ENCODE measurements at places on chromosomes 12 and 14.

DNA sequence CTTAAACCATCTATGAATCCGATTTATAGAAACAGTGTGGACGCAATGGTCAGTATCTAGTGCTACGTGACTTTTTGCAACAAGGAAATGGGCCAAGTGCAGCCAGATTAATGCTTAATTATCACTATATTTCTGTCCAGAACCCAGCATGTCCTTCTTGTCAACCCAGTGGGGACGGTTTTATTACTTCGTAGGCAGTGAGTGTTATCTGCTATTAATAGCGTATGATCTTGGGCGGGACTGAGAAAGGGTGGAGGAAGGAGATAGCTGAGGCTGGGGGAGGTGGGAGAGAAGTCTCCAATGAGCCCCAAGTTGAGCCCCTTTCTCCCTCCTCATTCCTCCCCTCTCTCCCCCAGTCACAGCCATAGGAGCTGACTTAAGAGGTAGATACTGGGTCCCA, 59.7 kb upstream of the FAM222A start:
- no peak for DNase-seq

- DNase-seq = no peak
Observed at GRCh38 chr14:62209287-62209899, 447.2 kb downstream of the SNAPC1 start.

DNA sequence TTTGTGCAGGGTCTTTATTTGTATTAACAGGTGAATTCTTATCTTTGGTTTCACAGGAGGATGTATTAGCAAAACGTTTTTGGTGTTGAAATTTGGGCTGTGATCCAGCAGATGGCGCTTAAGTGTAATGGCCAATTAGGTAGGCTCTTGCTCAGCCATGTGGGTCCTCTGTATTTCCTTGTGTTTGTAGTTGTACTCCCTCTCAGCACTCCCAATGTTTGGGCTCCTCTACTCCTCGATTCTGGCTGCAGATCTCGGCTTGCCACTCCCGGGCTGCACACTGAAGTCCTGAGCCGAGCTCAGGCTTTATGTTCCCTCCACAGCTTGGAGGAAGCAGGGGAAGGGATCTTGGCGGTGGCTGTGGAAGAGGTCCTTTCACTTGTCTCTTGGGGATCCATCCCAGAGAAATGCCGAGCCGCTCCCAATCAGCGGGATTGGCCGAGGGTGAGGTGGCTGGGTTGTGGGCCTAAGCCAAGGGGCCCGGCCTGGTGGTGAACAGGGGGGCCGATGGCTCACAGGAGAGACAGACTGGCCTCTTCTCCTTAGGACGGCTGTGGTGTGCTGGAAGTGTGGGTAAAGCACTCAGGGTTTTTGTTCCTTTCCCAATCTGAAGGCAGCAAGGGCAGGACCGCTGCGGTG, 133.7 kb downstream of the AEBP2 start:
- peak; percentile 93 for DNase-seq

GRCh38 chr12:98399532-98399931, 115.9 kb upstream of the TMPO start:
- peak; percentile 58 for DNase-seq

- DNase-seq = no peak
Observed at GRCh38 chr14:99601361-99601831, 2.6 kb downstream of the CCDC85C start.

GRCh38 chr14:29817767-29818405, 109.8 kb downstream of the PRKD1 start:
- no peak for DNase-seq

DNA sequence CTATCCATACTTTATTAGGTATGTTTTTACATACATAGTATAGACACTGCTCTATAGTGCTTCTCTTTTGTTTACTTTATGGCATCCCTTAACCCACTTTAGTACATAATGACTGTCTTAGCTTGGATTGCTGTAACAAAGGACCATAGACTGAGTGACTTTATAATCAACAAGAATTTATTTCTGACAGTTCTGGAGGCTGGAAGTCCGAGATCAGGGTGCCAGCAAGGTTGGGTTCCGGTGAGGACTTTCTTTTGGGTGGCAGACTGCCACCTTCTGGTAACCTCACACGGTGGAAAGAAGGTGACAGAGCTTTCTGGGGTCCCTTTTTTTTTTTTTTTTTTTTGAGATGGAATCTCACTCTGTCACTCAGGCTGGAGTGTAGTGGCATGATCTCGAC, 48.6 kb upstream of the PPM1H start:
- peak; percentile 63 for DNase-seq

DNA sequence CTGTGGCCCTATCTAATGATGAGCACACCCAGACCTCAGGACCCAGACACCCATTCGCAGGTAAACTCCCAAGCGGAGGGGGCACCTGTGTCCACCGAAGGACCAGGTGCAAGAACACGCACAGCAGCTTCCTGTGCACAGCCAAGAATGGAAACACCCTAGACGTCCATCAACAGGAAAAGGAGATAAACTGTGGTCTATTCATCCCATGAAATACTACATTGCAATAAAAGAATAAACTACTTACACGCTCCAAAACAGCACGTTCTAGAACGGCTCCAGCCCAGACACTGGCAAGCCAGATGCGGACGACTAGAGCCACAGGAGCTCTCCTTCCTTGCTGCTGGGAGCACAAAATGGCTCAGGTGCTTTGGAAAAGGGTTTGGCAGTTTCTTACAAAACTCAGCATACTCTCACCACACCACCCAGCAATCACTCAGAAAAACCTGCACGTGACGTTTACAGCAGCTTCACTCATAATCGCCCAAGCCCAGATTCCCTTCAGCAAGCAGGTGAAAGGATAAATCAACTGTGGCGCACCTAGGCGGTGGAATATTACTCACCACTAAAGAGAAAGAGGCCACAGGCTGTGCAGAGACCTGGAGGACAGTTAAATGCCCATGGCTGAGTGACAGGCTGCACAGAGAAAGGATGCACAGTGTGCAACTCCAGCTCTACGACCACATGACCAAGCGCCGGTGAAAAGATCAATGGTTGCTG, 21.0 kb downstream of the BRF1 start:
- DNase-seq = no peak

- no peak for DNase-seq
Observed at GRCh38 chr12:114221136-114221833, 184.7 kb downstream of the TBX5 start.

DNA sequence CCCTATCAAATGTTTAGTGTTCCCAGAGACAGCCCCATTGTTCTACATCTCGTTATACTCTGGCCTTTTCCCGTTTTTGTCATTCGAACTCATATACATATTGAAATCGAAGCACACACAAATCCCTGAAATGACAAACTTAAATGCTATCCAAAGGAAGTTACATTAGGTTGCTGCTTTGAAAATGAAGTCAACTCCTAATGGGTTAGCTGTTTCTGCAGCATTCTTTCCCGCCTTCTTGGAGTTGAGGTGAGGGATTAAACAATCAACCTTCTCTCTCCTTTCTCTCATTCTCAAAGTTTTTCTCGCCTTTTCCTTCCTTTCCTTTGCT, 642 bp upstream of the PHC1 start:
- DNase-seq = no peak

DNA sequence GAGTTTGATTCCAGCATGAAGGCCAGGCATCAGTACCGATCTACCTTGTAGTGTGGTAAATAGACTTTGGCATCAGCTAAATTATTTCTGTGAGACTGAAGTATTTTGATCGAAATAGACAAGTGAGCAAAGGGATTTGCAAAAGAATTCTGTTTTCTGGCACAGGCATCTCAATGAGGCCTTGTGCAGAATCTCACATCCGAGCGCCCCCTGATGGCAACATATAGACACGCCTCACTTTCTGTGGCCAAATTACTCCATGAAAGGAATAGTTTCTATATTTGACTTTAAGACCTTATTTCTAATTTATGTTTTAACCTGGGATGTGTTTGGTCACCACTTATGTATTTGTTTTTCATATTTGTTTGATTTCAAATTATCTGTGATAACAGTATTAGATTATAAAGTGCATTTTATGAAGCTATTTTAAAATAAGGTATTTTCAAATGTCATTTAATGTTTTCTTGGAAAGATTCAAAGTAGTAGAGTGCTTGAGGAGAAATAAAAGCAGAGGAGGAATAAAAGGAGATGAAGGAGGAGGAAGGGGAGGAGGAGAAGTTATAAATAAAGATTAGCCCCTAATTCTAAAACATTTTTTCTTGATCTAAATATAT, 731.9 kb downstream of the NRXN3 start:
- DNase-seq = peak; percentile 68

DNA sequence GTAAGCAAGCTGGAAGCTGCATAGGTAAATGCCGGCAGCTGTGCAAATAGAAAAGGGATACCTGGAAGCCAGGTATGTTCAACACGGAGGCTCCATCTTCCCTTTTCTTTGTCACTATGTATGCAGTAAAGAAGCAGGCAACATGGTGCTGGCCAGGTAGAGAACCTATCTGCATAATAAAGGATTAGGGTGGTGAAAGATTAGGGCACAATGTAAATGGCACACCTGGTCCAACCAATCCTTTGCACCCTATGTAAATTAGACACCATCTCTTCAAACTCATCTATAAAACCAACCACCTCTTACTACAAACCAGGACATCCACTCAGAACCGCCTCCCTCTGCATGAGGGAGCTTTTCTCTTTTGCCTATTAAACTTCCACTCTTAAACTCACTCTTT, 32.3 kb downstream of the RPS29 start:
- DNase-seq = peak; percentile 36
